CD14-positive monocyte (primary cell): ENCODE measurements at places on chromosomes 7 and 10.
A peak's percentile ranks its signal among the peaks of the same experiment; 100 is the strongest.

DNA sequence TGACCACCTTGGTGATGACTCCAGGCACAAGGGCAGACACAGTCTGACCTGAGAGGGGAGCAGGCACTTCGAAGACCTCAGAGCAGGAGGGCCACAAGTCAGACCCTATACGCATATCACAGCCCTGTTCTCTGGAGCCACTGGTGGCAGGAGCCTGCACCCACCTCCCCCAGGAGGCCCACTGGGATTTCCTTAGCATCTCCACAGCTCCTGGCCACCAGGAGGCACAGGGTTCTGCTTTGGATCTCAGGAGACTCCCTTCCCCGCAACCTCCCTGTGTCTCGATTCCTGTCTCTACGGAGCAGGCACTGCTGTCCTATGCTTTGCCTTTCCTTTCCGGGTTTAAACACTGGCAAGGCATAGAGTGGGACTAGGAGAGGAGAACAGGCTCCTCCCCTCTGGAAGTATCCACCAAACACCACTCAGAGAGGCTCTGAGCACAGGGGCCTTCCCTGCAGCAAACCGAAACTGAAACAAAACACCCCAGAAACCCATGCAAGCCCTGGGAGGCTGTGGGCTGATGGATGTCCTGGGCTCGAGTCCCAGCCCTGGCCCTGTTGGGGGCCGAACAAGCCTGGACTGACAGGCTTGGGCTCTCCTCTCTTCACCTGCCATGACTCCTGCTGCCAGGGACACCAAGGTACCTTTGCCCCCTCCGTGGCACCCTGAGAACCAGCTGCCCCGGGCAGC, 166.3 kb downstream of the NEURL1 start:
- peak; percentile 55 for DNase-seq

DNA sequence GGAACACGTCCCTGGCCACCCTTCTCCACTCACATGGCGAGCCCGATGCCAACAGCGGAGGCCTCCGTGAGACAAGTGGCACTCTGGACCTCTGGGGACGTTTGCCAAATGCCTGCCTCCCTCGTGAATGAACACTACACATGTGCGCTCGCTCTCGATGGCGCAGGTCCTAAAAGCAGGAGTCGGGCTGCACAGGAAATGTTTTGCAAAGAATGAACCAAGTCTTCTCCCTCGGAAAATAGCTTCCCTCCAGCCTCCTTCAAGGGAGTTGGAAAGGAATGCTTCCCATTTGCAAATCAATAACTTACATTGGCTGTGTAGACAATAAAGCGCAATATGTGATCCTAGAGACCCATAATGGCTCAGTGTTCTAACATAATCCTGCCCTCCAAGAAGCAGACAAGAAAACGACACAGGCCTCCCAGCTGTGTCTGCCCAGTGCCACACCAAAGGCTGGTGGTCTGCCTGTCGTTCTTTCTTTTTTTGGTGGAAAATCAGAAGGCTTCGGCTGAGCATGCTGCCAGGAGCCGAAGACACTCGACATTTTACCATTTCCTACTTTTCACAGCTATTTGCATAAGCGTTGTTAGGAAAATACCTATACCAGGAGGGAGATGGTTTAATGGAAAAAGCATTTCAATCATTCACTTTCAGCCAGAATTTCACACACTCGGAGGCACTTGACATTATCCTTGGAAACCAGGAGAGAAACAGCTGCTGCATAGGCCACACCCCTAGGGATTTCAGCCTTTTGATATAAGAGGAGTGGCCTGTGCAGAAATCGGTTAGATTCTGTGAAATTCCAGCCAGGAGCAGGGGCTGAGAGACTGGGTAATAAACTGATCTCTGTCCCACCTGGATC, 38.4 kb downstream of the ATXN7L1 start:
- DNase-seq, result no peak

DNA sequence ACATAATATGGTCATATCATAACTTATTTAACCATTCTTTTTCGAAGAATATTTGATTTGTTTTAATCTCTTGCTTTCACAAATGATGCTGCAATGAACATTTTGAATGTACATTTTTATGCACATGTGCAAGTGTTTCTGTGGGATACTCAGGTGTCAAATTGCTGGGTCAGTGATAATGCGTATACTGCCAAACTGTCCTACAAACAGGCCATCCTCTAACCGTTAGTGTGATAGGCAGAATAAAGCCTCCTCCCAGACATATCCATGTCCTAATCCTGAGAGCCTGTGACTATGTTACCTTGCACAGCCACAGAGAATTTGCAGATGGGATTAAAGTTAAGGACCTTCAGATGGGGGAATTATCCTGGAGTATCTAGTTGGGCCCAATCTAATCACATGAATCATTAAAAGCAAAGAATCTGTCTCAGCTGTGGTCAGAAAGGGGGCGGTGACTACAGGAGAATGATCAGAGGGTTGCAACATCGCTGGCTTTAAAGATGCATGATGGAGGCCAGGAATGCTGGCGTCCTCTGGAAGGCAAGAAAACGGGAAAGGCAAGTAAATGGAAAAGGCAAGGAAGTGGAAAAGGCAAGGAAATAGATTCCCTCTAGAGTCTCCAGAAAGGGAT, 46.7 kb downstream of the FZD1 start:
- DNase-seq, result no peak

GRCh38 chr7:2663121-2663886, 24.7 kb upstream of the AMZ1 start:
- DNase-seq, result no peak

DNA sequence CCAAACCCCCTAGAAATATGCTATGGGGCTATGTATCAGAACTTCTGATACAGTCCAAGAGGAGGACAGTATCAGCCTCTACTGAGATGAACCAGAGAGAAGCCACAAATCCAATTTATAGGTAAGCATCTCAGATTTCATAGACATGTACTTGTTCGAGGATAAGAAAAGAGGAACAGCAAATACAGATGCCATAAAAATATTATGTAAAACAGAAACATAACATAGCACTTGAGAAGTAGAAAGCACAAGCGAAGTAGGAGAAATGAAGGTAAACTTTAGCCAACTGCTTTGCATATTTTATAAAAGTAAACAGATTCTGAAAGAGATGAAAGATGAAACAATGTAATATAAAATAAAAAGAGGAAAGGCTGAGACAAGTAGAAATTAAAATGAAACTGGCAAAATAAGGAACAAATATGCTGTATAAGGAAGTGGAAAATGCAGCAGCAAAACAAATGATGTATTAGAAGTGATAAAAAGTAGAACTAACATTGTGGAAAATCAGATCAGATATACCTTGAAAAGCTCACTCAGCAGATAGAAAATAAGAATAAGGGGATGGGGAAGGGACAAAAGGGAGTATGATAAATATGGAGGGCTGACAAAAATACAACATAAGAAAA, 135.1 kb downstream of the SKAP2 start:
- DNase-seq, result peak; percentile 12

GRCh38 chr7:12868027-12868426, 180.6 kb downstream of the ARL4A start:
- DNase-seq, result no peak

GRCh38 chr10:99330347-99330924, 1.3 kb downstream of the CNNM1 start:
- DNase-seq, result no peak

- DNase-seq, result no peak
Measured at GRCh38 chr7:16347066-16347826, 74.1 kb downstream of the CRPPA start.

DNA sequence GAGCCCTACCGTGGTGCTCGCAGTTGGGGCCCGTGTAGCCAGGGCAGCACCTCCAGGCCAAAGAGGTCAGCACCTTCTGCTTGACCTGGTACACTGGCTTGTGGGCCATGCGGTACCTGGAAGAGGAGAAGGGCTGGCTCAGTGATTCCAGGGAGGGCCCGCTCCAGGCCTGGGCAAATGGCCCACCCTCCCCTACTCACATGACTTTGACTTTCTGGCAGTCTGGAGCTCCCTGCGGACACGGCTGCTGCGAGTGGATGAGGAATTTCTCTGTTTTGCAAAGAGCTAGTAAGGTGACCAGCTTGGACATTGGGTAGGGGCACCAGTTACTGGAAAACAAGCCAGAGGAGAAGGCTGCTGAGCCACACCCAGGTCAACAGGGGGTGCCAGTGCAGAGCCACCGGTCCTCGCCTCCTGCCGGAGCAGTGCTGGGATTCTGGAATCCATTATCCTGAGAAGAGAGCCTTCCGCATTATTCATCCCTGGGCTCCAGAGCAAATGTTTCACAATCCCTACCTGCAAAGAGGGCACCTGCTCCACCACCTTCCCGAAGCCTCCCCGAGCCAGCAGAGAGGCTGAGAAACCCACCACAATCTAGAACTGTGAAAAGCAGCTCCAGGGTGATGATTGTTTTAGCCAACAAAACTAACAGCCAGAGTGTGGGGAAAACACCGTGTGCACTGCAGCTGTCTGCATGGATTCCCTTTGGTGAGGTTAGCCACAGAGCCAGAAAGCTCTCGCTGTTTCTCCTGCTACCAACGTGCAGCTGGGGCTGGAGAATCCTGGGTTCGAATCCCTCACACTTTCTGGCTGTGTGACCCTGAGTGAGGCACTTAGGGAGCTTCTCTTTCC, 11.8 kb downstream of the MMRN2 start:
- DNase-seq, result no peak
